Renal cortical epithelial cell (primary cell): ENCODE measurements at places on chromosomes 4 and X.

DNA sequence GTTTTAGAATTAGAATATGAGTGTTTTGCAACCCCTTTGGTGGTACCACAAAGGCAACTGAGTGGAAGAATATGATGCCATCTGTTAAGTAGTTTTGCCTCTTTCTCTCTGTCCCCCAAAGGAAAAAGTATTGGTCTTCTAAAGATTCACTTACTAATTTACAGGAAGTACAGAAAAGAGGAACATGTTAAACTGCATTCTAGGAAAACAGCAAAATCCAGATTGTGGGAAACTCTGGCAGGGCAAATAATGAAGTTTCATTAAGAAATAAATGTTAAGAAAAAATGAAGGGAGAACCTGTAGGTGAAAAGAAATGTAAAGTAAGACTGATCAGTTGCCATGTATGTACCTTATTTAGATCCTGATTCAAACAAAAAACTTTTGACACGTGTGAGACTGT lies 39.3 kb downstream of the NSUN7 start:
- no peak for DNase-seq

DNA sequence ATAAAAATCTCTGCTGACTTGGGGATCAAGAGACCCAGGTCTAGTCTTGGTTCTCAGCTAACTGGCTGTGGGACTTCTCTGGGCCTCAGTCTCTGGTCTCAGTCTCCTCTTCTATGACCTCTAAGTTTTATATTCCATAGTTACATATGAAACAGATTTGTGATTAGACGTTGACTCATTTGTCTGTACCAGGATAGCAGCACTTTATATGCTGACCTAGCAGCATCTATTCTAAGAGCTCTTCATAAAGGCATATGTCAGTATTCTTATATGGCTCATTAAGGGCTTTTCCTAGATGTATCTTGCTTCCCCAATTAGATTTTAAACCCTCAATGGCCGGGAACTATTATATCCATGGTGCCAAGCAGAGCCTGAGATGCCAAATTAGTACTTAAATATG lies 12.7 kb downstream of the GRPR start:
- DNase-seq: no peak

GRCh38 chr4:121938282-121939092 lies 13.4 kb downstream of the TRPC3 start:
- DNase-seq: peak; percentile 50

DNA sequence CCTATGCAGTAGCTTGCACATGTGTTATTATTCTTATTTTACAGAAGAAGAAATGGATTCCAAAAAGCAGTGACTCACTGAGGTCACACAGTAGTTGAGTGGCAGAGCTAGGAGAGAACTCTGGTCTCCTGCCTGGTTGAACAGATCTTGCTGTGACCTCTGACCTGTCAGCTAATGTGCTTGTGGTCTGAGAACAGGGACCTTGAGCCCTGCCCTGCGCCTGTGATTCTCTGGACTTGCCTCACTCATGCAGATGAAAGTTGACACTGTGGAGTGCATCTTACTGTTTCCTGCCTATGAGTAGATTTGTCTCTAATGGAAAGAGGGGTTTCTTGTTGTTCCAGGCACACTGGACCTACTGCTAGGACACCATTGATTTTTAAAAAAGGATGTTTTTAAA lies 32.3 kb downstream of the ETNPPL start:
- DNase-seq: peak; percentile 19

GRCh38 chr4:123305736-123306135 lies 90.9 kb upstream of the SPRY1 start:
- no peak for DNase-seq
